Activated CD4-positive, CD25-positive, alpha-beta regulatory T cell treated with anti-CD3 and anti-CD28 coated beads, Interleukin-2, amount 50 U/mL, for 24 hours (primary cell): ENCODE measurements at places on chromosomes 2 and 18.

- no peak for ATAC-seq
Measured at GRCh38 chr2:235770909-235771820, 277.3 kb downstream of the AGAP1 start.

- ATAC-seq: no peak
Measured at GRCh38 chr2:206482123-206482522, 38.8 kb downstream of the ADAM23 start.

DNA sequence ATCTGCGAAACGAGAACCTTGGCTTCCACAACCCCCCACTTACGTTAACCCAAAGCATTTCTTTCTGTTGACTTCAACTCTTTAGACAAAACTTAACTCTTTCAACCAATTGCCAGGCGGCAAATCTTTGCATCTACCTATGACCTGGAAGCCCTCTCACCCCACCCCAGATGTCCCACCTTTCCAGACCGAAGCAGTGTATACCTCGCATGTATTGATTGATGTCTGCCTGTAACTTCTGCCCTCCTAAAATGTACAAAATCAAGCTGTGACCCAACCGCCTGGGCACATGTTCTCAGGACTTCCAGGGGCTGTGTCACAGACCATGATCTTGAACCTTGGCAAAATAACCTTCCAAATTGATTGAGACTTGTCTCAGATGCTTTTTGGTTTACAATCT lies 12.3 kb downstream of the AQP12B start:
- ATAC-seq: no peak

DNA sequence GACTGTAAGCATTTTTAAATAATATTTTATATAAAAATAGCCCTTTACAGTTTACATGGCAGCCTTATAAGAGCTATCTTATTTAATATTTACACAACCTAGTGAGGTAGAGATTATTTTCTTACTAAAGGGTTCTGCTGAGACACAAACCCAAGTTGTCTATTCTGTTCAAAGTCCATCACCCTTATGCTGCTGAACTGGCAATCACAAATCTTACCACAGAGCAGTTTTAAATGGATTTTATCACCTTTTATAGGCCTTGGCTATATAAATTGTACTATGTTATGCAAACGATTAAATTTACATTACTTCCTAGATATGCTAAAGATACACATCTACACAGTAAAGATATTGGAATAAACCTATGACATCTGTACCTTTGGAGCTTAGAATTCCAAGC lies 40.7 kb downstream of the RBM45 start:
- ATAC-seq: no peak

GRCh38 chr18:2096551-2096950 lies 474.8 kb downstream of the METTL4 start:
- no peak for ATAC-seq
